ENCODE measurements at places on chromosomes 6 and 20. TPM values are rescaled to one million over a fixed set of nuclear protein-coding genes. Genes with fewer than 3 reads are reported as not detected.

ZBTB22 gene
- 19.4 TPM for total RNA-seq

CAPN11 gene
- total RNA-seq = not detected

KCNB1 gene
- total RNA-seq = not detected

KHDC1 gene
- total RNA-seq = 3.0 TPM

PREP gene
- 30.0 TPM for total RNA-seq

SIRT5 gene
- 6.5 TPM for total RNA-seq

PDYN gene
- total RNA-seq = not detected

C6orf58 gene
- total RNA-seq = not detected

CAGE1 gene
- total RNA-seq = not detected

SLC25A27 gene
- 2.4 TPM for total RNA-seq

SLC17A5 gene
- 62.7 TPM for total RNA-seq

RIMS1 gene
- total RNA-seq = 0.89 TPM

OLIG3 gene
- not detected for total RNA-seq

LY6G6F gene
- not detected for total RNA-seq

SNPH gene
- 11.6 TPM for total RNA-seq

All from smooth muscle cell of the umbilical artery (primary cell).